ENCODE measurements at places on chromosomes 5 and 9. TPM values are rescaled to one million over a fixed set of nuclear protein-coding genes. Genes with fewer than 3 reads are reported as not detected.

DNA sequence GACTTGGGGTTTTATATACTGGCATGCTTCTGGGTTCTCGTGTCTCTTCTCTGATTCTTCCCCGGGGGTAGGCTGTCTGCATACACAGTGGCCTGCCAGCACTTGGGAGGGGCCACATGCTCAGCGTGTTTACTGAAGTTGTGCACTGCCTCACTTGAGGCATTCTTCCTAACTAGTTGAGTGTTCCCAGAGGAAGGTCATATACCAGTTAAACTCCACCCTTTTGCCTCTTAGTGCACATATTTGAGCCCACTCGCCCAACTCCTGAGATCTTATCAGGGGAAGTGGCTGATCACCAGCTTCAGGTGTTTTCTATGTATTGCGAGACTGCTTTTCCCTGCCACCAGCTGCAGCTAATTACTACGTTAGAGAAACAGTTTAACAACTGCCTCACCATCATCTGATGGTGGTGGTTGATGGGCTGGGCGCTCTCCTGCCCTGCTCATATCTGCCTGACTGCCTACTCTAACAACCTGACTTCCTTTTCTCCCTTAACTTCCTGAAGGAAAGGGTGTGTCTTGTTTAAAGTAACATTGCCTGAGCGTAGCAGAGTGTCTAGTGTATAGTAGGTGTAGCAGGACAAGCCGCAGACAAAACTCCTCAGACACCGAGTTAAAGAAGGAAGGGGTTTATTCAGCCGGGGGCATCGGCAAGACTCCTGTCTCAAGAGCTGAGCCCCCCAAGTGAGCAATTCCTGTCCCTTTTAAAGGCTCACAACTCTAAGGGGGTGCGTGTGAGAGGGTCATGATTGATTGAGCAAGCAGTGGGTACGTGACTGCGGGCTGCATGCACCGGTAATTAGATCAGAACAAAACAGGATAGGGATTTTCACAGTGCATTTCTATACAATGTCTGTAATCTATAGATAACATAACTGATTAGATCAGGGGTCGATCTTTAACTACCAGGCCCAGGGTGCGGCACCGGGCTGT lies 60.1 kb upstream of the CLINT1 start:
- DNase-seq: no peak

GRCh38 chr5:33268374-33268773 lies 172.4 kb upstream of the TARS1 start:
- no peak for DNase-seq

DNA sequence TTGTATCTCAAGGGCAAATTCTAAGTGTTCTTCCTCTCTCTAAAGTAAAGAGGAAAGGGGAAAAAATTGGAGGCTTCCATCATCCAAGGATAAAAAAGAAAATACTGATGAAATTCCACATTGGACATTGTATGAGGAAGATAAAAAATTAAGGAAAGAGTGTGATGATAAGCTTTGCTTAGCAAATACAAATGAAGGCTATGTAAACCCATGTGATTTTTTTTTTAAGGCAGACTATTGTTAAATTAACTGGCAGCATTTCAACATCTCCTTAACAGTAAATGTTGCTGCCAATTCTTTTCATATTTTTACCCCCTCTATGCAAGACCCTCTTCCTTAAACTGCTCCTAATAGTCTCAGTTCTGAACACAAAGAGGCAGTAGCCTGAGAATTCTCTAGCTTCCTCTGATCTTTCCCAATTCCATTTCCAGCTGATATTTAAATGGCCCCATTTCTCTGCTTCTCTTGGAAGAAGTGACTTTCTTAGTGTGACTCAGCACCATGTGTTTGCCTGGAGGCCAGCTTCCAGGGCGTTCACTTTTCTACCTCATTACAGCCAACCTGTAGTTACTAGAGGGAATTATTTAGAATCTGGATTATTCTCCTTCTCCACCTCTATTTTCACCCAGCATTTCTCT lies 159.7 kb downstream of the TLE1 start:
- DNase-seq: peak; percentile 55

SLC4A9 gene
- not detected for total RNA-seq

ADGRV1 gene
- 10.0 TPM for total RNA-seq

CNTNAP3B gene
- 2.6 TPM for total RNA-seq

DNA sequence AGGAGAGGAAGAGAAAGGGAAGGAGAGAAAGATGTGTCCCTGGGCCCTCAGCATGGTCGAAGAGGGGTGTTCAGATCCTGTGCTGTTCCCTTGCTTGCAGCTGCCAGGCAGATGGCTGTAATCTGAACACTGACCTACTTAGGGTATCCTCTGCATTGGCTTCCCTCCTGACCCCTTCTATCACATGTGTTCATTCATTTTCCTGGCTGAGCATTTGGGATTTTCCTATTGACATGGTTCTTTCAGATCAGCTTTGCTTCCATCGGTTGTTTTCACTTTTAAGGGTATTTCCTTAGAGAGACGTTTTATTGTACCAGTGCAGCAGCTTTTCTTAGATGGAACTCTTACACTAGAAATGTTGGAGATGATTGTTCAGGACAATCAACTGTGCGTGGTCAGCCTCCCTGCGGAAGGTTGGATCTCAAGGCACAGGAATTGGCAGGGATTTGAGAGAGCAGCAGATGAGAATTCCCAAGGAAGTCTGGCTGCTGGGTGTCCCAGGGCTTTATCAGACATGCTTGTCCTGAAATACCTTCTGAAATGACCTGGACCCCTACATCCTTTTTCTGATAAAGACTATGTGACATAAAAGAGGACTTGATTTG lies 26.0 kb downstream of the ACTBL2 start:
- DNase-seq: no peak

PCDHB11 gene
- total RNA-seq: 2.1 TPM

CCDC69 gene
- 4.1 TPM for total RNA-seq

- DNase-seq: no peak
Measured at GRCh38 chr5:75108931-75109596, 56.7 kb upstream of the GCNT4 start.

DNA sequence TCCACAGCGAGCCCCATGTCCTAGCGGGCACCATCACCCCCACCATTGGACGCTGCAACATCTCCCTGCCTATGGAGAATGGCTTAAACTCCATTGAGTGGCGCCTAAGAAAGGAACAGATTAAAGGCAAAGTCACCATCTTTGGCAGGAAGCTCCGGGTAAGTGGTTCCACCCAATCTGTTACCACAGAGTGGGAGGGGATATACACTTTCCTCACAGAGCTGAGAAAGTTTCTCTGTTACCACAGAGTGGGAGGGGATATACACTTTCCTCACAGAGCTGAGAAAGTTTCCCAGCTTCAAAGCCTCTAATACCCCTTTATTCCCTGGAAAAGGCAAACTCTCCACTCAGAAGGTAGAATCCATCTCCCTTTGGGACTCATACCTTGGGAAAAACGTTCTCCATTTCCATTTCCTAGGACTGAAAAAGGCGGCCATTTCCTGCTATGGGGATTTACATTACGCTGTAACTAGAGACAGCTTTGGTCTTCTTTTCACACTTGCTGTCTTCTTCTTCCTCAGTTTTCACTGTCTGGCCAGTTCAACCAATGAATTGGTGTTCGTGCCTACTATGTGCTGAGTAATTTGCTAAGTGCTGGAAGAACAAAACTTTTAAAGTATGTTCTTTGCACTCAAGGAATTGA lies 63.4 kb upstream of the WWC1 start:
- peak; percentile 49 for DNase-seq

SV2C gene
- 0.05 TPM for total RNA-seq

DNA sequence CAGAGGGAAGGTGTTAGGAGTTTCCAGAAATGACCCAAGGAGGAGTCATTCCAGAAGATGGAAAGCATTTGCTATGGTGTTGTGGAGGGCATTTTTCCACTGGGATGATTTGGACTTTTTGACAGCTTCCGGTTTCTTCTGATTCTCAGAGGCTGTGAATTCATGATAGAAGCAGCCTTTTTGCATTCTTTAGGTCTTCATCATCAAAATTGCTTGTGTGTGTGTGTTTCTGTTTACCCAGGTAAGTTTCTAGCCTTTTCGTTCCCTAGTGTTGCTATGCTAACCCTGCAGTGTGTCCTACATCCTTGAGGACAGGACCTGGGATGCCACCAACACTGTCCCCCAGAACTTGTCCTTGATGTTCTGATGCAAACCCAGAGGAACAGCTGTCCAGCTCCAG lies 19.6 kb downstream of the IRX1 start:
- DNase-seq: peak; percentile 25

DNA sequence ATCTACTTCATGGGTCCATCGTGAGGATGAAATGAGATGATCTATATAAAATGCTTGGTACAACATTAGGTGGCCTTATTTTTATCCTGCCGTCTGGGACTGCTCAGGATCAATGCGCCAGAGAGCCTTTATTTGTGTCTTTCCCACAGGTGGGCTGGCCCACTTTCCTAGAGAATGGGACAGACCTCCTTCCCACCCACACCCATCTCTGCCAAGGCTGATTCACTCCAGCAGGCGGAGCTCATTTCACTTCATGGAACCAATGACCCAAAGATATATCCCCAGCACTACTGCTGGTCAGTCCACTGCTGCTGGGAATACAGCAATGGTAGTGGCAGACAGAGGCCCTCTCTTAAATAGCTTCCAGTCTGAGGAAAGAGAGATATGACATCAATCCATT lies 35.7 kb downstream of the TGFBI start:
- peak; percentile 40 for DNase-seq

EDIL3 gene
- 226 TPM for total RNA-seq

GABRA1 gene
- total RNA-seq: 0.41 TPM

SLC9A3 gene
- total RNA-seq: 1.0 TPM

- peak; percentile 86 for DNase-seq
Measured at GRCh38 chr9:37952731-37953130, 48.8 kb upstream of the SLC25A51 start.

- no peak for DNase-seq
Measured at GRCh38 chr9:121797081-121797480, 145.6 kb downstream of the DAB2IP start.

All from astrocyte (in vitro differentiated cells and primary cell).